ENCODE measurements at places on chromosomes 3 and 15.

GRCh38 chr3:48016301-48016973, at the start of gene MAP4:
TSS of gene MAP4 (minus strand) at chr3:48016416. CDS start at chr3:47998860, 17,556 bp downstream.
- no peak for DNase-seq

DNA sequence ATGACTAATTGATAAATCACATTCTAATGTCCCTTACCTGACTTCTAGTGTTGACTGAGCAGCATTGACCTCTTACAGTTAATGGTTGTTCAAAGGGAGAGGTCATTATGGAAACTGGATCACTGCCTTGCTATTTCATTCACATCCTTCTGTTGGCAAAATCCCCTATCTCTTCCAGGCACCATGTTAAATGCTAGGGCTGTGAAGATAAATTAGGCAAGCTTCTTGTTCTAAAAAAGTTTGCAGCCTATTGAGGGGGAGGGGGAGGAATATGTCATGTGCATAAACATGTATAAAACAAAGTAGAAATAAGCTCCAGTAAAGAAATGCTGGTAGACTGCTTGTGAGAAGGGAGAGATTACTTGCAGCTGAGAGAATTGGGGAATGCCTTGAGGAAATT, 84.8 kb upstream of the MLF1 start:
- no peak for DNase-seq

- no peak for DNase-seq
Measured at GRCh38 chr3:51722362-51722761, 15.5 kb downstream of the GRM2 start.

GRCh38 chr15:96345560-96346399, 15.3 kb downstream of the NR2F2 start:
- DNase-seq, result no peak

GRCh38 chr3:13242364-13242737, 169.1 kb upstream of the IQSEC1 start:
- DNase-seq, result no peak
